ENCODE measurements at places on chromosomes 1 and 21. TPM values are rescaled to one million over a fixed set of nuclear protein-coding genes. Genes with fewer than 3 reads are reported as not detected.

DNA sequence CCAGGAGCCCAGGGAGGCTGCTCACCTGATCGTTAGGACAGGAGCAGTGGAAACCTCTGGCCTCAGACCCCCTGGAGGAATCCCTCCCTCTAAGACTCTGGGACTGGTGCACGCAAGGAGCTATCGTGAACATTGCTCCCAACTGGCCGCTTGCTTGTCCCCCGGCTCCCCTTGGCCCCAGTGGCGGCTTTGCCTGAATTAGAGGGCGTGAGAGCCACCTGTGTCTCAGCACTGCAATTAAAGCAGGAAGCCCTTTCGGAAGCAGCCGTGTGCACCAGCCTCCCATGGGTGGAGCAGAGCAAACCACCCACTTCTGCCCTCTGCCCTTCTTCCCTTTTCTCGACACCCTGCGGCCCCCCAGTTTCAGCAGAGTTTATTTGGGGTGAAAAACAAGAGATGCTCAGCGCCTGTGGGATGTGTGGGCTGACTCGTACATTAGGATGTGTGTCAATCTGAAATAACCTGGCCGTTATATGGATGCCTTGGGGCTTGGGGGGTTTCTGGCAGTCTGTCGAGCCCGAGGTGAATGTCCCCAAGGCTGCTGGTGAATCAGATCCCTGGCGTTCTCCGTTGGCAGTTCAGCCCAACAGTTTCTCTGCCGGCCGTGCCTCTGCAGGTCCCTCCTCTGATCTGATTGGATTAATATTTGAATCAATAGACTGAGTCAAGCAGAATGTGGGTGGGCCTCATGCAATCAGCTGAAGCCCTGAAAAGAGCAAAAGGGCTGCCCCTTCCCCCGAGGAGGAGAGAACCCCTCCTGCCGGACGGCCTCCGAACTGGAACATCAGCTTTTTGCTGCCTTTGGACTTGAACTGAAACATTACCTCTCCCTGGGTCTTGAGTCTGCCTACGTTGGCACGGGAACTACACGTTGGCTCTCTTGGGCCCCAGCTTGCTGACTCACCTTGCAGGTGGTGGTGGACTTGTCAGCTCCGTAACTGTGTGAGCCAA lies 7.3 kb upstream of the UMODL1 start:
- peak; percentile 85 for DNase-seq

GRCh38 chr1:48757363-48757762 lies 19.3 kb downstream of the BEND5 start:
- DNase-seq: no peak

DNA sequence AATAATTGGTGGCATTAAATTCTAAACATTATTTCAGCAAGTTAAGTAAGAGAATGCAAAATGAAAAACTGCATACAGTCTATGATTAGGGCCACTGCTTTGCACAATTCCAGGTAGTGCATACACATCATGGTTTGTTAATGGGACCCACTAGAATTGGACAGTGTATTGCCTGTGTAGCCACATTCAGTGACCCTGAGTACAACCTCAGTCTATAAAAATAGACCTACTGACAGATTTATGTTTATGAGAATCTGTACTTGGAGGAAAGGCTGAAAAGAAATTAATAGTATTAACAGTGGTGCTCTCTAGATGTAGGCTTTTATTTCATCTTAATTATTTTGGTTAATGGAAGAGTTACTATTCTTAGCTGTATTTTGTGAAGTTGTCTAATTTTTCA lies 18.8 kb downstream of the UAP1 start:
- no peak for DNase-seq

DNA sequence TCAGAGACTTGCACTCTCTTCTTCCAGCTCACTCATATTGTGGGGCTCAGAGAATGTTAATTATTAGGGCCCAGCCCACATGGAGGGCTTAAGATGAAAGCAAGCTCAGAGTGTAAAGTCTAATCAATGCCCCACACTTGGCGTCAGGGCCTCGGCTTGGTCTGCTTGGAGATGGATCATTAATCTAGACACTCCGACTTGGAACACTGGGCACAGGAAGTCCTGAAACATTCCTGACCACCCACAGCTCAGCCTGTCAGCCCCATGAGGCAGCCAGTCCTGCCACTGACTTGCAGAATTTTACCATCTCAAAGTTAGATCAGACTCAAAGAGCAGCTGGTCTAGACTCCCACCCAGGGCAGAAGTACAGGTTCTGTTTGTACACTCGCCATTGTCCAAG lies 69.8 kb upstream of the TRABD2B start:
- DNase-seq: no peak

GRCh38 chr1:23774174-23774880 lies 3.9 kb upstream of the PITHD1 start:
- DNase-seq: peak; percentile 26

DNA sequence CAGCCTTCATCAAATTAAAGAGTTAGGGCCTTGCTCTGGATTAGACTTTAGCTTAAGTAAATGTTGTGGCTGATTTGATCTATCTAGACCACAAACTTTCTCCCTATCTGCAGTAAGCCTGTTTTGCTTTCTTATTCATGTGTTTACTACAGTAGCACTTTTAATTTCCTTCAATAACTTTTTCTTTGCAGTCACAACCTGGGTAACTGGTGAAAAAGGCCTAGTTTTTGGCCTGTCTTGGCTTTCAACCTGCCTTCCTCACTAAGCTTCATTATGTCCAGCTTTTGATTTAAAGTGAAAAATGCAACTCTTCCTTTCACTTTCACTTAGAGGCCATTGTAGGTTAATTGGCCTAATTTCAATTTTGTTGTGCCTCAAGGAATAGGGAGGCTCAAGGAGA lies 12.5 kb upstream of the LPGAT1 start:
- no peak for DNase-seq

The TMPRSS15 gene
- not detected for total RNA-seq

- no peak for DNase-seq
Measured at GRCh38 chr21:29250636-29251035, 48.1 kb upstream of the BACH1 start.

DNA sequence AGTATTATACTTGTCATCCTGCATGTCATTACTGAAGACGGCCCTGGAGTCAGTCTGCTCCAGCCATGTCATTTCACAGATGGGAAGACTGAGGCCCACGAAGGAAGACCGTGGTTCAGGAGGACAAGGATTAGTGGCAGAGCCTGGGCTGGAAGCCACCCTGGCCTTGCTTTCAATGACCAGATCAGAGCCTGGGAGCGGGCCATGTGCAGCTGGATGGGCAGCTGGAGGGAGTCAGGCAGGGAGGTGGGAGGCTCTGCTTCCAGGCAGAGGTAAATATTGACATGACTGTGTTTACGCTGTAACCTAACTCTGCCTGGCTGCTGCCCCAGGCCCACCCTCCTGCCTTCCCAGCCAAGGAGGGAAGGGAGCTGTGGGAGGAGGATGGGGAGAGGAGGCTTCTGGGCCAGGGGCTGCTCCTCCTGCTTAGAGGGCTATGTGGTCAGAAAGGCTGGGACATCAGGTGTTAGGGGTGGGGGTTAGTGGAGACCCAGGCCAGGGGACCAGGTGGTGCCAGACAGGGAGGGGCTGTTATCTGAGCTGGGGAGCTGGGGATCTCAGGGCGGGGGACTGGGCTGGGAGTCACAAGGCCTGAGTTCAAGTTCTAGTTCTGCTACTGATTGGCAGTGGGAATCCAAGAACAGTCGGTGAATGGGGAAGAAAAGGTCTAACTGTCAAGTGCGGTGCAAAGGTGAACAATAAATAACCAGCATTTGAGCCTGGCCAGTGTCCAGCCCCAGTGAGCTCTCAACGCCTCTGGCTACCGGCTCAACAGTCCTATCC lies 48.5 kb upstream of the ECE1 start:
- no peak for DNase-seq

DNA sequence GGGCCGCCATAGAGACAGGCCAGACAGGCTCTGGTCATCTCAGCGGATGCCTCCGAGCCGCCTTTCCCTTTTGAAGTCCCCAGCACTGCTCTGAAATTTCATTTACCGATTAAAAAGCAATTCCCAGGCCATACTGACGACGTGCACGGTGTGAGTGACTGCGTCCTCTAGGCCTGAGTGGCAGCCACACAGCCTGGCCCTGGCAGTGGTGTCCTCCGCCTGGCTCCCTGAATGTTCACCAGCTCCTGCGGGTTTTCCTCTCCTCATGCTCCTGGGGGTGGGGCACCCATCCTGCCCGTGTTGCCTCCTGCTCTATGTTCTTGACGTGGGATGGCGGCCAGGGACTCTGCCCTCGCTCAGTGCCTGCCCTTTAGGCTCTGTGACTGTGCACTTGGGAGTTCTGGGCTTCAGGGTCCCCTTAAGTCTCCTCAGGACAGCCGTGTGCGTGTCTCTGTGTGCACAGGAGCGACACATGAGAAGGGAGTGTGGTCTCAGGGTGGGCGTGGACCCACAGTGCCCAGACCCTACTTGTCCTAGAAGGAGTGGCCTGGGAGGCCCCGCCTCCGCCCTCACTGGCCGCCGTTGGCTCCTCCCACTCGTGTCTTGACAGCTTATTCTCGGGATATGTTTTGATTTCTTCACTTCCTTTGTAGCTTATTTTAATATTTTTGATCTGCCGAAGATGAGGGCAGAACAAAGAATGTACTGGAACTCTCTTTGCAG lies 3.6 kb downstream of the SKI start:
- DNase-seq: peak; percentile 84

DNA sequence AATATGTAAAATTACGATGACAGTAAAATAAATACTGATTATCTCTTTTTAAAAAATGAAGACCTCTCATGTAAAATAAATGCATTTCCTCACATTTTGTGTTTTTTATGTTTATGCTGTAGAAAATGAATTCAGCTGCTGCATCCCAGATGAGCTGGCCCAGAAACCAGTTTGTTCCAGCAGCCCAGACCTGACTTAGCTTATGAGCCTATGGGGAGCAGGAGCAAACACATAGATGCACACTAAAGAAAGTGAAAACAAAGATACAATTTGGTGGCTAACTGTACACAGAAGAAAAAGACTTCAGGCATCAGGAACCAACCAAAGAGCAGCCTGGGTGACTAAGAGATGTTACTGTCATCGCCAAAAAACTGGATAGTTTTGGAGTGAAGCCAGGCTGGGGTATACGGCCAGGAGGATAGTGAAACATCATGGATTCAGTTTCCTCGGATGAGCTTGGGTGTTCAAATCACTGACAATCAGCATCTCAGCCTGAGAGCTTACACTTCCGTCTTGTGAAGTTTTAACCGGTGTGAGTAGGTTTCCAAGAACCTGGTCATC lies 113.9 kb upstream of the BACE2 start:
- no peak for DNase-seq

Data from activated CD8-positive, alpha-beta T cell treated with anti-CD3 and anti-CD28 coated beads for 36 hours (primary cell).